Activated CD8-positive, alpha-beta memory T cell treated with anti-CD3 and anti-CD28 coated beads for 36 hours (primary cell): ENCODE measurements at places on chromosomes 12 and 14. TPM values are rescaled to one million over a fixed set of nuclear protein-coding genes. Genes with fewer than 3 reads are reported as not detected.

SUOX gene
- 2.7 TPM for total RNA-seq

TAS2R7 gene
- not detected for total RNA-seq

LRP1-AS gene
- total RNA-seq, result not detected

ETFBKMT gene
- total RNA-seq, result 0.67 TPM

GSG1 gene
- not detected for total RNA-seq

ARHGAP9 gene
- total RNA-seq, result 133 TPM

GNB3 gene
- total RNA-seq, result 0.63 TPM

SLC6A13 gene
- total RNA-seq, result 0.80 TPM

CMA1 gene
- total RNA-seq, result not detected

KRT85 gene
- total RNA-seq, result not detected

RNASE4 gene
- total RNA-seq, result 0.57 TPM

DIO3 gene
- not detected for total RNA-seq

TMCC3 gene
- 0.08 TPM for total RNA-seq

BEST3 gene
- total RNA-seq, result not detected

FGD4 gene
- 0.21 TPM for total RNA-seq

B3GNT4 gene
- 0.46 TPM for total RNA-seq

NRIP2 gene
- total RNA-seq, result not detected

CD163L1 gene
- total RNA-seq, result not detected

RERGL gene
- not detected for total RNA-seq

GLI1 gene
- 0.46 TPM for total RNA-seq

BMP4 gene
- total RNA-seq, result not detected

MYF5 gene
- total RNA-seq, result not detected

CCND2 gene
- total RNA-seq, result 655 TPM

TTC9 gene
- total RNA-seq, result 5.7 TPM

CFAP251 gene
- 0.65 TPM for total RNA-seq

PROX2 gene
- total RNA-seq, result 0.50 TPM

TMBIM6 gene
- 468 TPM for total RNA-seq

PPFIA2 gene
- total RNA-seq, result not detected
